ENCODE measurements at places on chromosomes 1 and 21. TPM values are rescaled to one million over a fixed set of nuclear protein-coding genes. Genes with fewer than 3 reads are reported as not detected.

GRCh38 chr1:69290291-69290690, 277.4 kb upstream of the LRRC7 start:
- no peak overlapping the region for H3K4me3 ChIP-seq
- no peak for DNase-seq
- H3K27me3 ChIP-seq: no peaks in the 10 kb centered on the region
- H3K27ac ChIP-seq: no peak overlapping the region
- H3K36me3 ChIP-seq: no peaks in the 10 kb centered on the region
- no peaks in the 10 kb centered on the region for H3K4me1 ChIP-seq

GRCh38 chr21:44753357-44753756, 42.0 kb upstream of the TSPEAR start:
- no peaks in the 10 kb centered on the region for H3K36me3 ChIP-seq
- no peak overlapping the region for H3K27ac ChIP-seq
- DNase-seq: no peak
- no peaks in the 10 kb centered on the region for H3K4me1 ChIP-seq

- H3K36me3 ChIP-seq: peaks cover 5% of the 10 kb centered on the region
- H3K4me1 ChIP-seq: peaks cover 9% of the 10 kb centered on the region
Measured at GRCh38 chr1:24435782-24436365, 20.3 kb downstream of the NIPAL3 start.

ASPM gene
- 18.3 TPM for total RNA-seq

IFNLR1 gene
- total RNA-seq: 5.4 TPM
